ENCODE measurements at places on chromosomes 7 and 10. TPM values are rescaled to one million over a fixed set of nuclear protein-coding genes. Genes with fewer than 3 reads are reported as not detected.

DNA sequence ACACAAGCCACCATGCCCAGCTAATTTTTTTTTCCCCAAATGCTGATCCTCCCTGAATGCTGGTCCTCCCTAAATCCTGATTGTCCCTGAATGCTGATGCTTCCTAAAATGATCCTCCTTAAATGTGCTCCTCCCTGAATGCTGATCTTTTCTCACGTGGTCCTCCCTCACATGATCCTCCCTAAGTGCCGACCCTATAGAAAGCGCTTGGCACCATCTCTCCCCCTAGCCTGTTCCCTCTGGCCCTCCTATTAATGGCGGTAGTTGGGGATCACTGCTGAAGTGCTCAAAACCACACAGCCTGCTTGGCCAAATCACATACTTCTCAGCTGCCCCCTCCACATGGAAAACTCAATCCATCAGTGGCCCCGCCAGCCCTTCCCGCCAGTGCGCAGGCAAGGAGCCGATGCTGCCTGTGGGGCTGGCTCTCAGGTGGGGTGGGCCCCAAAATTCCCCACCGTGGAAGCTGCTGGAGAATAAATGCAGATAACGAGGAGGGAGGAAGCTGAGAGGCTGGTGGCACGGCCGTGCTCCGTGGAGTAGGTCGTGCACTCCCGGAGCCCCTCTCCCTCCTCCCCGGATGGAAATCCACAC, 42.9 kb downstream of the COL26A1 start:
- DNase-seq, result no peak

DNA sequence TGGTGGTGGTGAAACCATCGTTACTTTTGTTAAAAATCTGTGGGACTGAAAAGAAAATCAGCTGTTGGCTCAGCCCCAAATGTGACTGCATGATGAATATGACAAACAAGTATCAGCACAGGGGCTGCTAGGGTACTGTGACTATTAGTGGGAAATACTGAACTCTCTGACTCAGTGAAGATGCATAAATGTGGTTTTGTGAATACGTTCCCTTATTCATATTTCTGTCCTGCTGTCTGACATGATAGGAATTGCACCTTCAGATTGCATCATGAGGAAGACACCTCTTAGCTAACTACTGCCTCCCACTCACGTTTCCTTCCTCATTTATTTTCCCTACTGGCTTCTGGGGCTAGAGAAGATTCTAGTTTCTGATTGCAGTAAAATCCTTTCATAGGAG, 1.4 kb downstream of the CLEC5A start:
- no peak for DNase-seq

GRCh38 chr10:98608411-98608810, 161.7 kb upstream of the HPS1 start:
- DNase-seq, result no peak

Gene LRIT1
- not detected for total RNA-seq
